Stimulated activated CD8-positive, alpha-beta memory T cell treated with anti-CD3 and anti-CD28 coated beads, Interleukin-4, amount 100 ng/mL, for 4 hours (primary cell): ENCODE measurements at places on chromosomes 11 and 22.

DNA sequence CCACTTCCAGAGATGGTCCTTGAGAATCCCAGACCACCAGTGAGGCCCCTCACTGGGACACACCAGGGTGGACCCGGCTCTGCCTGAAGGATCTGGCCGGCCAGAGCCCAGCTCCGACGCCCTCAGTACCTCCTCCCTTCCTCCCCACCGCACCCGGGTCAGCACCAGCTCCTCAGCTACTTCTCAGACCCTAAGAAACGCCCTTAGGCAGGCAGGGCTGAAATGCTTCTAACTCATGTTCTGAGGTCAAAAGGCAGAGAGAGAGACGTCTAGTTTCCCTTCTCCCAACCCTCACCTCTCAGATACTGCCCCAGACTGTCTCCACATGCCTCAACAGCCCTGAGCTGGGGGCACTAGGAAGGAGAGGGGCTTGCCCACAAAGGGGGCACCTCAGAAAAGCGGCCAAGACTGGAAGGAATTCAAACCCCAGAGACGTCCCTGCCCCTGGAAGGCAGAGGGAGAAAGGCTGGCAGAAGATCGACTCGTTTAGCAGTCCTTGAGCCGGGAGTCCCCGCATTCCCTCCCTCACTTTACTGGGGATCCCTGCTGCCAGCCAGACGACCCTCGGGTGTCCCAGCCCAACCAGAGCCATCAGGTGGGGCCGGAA lies 539 bp downstream of the USH1C start:
- no peak for DNase-seq

DNA sequence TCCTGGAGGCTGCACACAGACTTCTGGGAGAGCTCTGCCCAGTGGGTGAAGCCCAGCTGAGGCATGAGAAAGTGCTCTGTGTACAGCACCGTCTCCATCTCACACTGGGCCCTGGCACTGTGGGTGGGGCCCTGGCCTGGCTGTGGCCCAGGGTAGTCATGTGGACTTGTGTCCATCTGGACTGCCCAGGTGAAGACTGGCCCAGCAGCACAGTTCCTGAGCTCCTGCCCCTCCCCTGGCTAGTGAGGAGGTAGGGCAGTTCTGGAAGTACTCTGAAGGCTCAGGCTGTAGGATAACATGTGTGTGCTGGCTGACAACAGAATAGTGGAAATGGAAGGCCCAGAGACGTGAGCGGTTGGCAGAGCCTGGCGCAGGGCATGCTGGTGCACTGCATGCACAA lies 35.4 kb downstream of the RSPH14 start:
- no peak for DNase-seq

DNA sequence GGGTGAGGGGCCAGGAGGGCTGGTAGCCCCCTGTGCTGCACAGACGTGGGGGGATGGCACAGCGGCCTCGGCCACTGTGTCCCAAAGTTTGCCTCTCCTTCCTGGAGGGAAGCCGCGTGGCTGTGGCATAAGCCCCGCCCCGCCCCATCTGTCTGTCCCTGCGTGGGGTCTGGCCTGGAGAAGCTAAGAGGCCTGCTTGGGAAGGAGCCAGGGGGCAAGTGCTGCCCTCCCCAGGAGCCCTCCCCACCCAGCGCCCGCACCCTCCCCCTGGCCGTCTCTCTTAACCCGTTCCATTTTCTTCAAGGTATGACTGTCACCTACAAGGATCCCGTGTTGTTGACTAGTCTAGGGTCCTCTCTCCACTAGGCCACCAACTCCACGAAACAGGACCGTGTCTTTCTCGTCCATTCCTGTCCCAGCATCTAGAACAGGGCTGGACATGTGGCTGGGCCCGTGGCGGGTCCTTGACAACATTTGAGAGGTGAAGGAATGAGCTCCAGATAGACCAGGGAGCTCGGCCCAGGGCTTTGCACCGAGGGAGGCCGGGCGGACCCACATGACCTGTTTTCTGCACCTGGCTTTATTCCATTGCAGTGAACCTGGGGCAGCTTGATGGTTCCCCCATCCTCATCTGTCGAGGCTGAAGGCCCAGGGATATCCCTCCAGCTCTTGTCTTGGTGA lies 428.0 kb downstream of the TBC1D22A start:
- no peak for DNase-seq

GRCh38 chr22:26663374-26663923 lies 6.1 kb downstream of the MIAT start:
- no peak for DNase-seq

- no peak for DNase-seq
Observed at GRCh38 chr11:91305402-91305801, 919.2 kb upstream of the FAT3 start.
